HFFc6 (cell line): ENCODE measurements at places on chromosomes 5 and 9. TPM values are rescaled to one million over a fixed set of nuclear protein-coding genes. Genes with fewer than 3 reads are reported as not detected.

The TAS2R1 gene
- total RNA-seq: not detected in 2 replicates

The FAF2 gene
- total RNA-seq: 43.4 to 48.4 TPM (median 43.5 TPM) in 3 replicates

The CERCAM gene
- 134 to 176 TPM (median 168 TPM) in 3 replicates for total RNA-seq

The GPRIN1 gene
- 2.3 and 2.8 TPM in 2 replicates for total RNA-seq

The PCDHA2 gene
- total RNA-seq: 0.11 TPM in 1 of 3 replicates, not detected in the others

The UBAP2 gene
- 27.7 to 35.7 TPM (median 34.9 TPM) in 3 replicates for total RNA-seq

The VPS13A gene
- 13.2 to 17.7 TPM (median 15.1 TPM) in 3 replicates for total RNA-seq

The SAPCD2 gene
- 6.9 and 11.1 TPM in 2 replicates for total RNA-seq

The ORM2 gene
- total RNA-seq: not detected in 3 replicates

The TSLP gene
- not detected in 3 replicates for total RNA-seq

The MLANA gene
- total RNA-seq: not detected in 3 replicates

The NTRK2 gene
- 0.29 to 0.74 TPM (median 0.51 TPM) in 3 replicates for total RNA-seq

The FYB1 gene
- 0.40 and 1.7 TPM in 2 replicates for total RNA-seq

The CARTPT gene
- not detected in 3 replicates for total RNA-seq

The KIF4B gene
- total RNA-seq: 0.06 to 0.22 TPM (median 0.14 TPM) in 3 replicates

The BTNL3 gene
- not detected in 3 replicates for total RNA-seq

The RPS14 gene
- total RNA-seq: 1,977 to 2,034 TPM (median 2,026 TPM) in 3 replicates

The SHC3 gene
- 0.32 to 1.2 TPM (median 1.0 TPM) in 3 replicates for total RNA-seq

The PCDHGA5 gene
- total RNA-seq: 0.99 to 1.3 TPM (median 1.0 TPM) in 3 replicates

The SLC25A2 gene
- total RNA-seq: 0.21 to 0.24 TPM in 2 of 3 replicates, not detected in the other

The STPG3 gene
- not detected in 3 replicates for total RNA-seq

The PRDM9 gene
- total RNA-seq: not detected in 3 replicates

The PAM gene
- total RNA-seq: 188 to 272 TPM (median 246 TPM) in 3 replicates

DNA sequence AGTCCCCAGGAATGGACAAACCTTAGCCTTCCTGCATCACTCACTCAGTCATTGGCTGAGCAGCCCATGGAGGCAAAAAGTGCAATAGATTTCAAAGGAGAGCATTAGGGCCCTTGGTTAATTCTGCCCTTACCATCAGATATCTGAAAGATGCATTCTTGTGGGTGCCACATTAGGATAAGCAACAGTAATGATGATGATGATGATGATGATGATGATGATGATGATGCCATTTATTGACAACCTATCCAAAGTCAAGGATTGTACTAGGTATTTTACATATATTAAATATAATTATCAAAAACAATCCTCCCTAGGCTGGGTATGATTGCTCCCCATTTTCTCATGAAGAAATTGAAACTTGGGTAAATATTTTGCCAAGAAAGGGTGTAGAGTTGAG lies 9.6 kb upstream of the MED10 start:
- no peak for DNase-seq

GRCh38 chr5:103298117-103298516 lies 39.6 kb downstream of the MACIR start:
- no peak for DNase-seq

DNA sequence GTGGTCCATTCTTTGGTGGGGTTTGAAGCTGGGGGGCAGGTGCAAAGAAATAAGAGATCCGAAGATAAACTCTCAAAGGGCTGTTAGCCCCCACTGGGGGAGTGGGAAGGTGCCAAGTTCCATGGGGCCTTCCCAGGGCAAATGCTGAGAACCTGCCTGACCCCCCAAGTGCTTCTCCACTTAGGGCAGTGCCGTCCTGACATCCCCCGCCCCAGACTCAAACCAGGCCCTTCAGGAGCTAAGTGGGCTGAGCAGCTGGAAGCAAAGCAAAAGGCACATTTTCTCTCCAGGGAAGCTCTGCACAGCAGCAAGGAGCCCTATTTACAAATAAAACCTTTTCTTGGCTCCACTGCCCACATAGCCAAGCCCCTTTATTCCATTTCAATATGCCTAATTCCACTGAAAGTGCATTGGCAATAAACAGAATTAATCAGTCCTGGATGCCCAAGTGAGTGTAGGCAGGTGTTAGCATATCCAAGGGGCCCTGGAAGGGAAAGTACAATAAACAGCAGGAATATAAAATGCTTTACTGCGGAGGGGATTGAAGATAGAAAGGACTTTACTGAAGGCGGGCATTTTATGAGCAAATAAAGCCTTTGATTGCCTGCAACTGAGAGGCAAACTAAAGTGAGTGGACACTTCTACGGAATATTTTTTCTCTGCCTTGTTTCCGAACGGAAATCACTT lies 44.6 kb downstream of the WHRN start:
- DNase-seq: no peak

DNA sequence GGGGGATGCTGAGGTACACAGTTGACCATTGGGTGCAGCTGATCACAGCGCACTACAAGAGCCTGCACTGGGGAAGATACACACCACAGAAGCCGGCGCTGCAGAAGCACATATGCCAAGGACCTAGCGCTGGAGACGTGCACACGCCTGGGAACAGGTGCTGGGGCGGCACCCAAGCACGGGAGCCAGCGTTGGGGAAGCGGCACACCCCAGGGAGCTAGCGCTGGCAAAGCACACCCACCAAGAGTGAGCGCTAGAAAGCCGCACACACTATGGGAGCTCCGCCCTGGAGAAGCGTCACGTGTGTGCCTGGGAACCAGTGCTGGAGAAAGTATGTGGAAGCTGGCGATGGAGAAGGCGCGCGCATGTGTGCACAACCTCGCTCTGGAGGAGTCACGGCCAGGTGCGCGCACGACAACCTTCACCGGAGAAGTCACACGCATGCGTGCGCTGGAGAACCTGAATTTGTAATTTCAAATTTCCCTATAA lies 4.5 kb downstream of the FANCC start:
- no peak for DNase-seq

DNA sequence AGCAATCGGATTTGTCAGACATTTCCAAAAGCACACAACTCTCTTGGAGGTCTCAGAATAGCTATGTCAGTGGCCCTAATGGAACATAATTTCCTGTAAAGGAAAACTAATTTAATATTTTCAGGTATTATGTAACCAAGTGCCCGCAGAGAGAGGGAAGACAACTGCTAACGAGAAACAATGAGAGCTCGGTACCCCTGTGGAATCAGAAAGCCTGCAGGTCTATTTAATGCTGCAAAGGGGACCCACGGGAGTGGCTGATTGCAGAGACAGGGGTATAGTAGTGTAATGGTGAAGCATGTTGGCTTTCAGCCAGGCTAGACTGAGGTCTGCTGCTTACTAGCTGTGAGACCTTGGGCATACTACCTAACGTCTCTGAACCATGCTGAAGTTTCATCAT lies 508.1 kb upstream of the BRINP1 start:
- DNase-seq: no peak

GRCh38 chr5:110195288-110195687 lies 505.6 kb downstream of the MAN2A1 start:
- no peak for DNase-seq

DNA sequence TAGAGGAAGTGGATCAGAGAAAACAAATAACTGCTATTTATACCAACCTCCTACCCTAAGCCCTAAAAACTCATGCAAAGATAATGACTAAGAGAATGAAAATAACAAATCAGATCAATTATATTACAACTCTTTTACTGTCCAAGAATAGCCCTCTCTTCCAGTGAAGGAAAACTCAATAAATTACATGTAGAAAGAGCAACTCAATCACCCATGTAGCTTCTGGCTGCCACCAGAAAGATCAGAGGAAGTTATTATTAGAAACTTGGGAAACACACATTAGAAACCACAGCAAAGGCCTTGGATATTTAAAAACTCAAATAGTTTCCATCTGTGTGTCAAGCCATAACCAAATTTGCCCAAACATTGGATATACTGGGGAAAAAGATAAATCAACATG lies 134.0 kb upstream of the TARS1 start:
- no peak for DNase-seq

- no peak for DNase-seq
Observed at GRCh38 chr9:132136151-132136780, 25.6 kb upstream of the NTNG2 start.

- DNase-seq: peak; percentile 11
Observed at GRCh38 chr5:168976311-168976970, 324.5 kb downstream of the SLIT3 start.

- no peak for DNase-seq
Observed at GRCh38 chr5:36096486-36096885, 29.8 kb upstream of the UGT3A2 start.

- DNase-seq: no peak
Observed at GRCh38 chr5:140106805-140107311, 7.1 kb upstream of the PURA start.

GRCh38 chr9:113955076-113955752 lies 79.1 kb downstream of the ZNF618 start:
- DNase-seq: peak; percentile 46

- peak; percentile 57 for DNase-seq
Observed at GRCh38 chr5:96844481-96844990, 31.8 kb upstream of the ERAP2 start.

DNA sequence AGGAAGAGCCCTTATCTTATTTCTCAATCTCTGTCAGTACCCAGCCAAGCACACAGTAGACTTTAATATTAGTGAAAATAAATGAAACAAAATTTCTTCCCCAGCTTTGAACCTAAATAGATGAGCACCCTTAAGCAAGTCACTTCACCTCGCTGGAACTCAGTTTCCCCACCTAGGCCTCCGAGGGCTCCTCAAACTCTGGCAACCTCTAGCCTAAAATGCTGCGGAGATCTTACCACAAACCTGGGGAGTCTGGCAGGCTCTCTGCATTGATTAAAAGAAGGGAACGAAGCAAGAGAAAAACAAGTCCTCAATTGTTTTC lies 326 bp downstream of the RIGI start:
- no peak for DNase-seq

DNA sequence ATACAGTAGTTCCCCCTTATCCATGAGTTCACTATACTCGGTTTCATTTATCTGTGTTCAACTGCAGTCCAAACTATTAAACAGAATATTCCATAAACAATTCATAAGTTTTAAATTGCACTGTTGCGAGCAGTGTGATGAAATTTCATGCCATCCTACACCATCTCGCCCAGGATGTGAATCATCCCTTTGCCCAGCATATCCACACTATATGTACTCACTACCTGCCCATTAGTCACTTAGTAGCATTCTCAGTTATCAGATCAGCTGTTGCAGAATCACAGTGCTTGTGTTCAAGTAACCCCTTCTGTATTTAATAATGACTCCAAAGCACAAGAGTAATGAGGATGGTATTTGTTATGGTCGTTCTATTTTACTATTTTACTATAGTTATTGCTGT lies 51.5 kb downstream of the SHOC1 start:
- peak; percentile 79 for DNase-seq

GRCh38 chr9:134698587-134699342 lies 57.2 kb downstream of the COL5A1 start:
- DNase-seq: peak; percentile 32

GRCh38 chr9:74534841-74535240 lies 37.7 kb downstream of the RORB start:
- no peak for DNase-seq

- DNase-seq: no peak
Observed at GRCh38 chr5:170443624-170444023, 54.5 kb upstream of the KCNMB1 start.

DNA sequence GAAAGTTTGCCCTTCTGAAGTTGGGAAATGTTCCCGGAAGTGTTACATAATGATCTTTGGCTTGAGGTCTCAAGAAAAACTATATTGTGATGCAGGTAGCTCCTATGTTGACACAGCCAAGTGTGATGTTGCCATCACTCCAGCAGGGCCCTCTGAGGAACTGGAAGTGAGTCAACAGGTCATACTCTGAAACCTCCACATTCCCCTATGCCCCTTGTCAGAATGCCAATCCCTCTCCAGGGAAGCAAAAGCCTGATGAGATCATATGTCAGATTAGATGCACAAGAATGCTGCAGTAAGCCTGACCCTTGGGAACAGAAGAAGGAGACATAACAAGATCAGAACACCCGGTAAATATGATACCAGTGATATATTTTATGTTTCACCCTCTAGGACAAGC lies 66.8 kb upstream of the ITGA2 start:
- peak; percentile 91 for DNase-seq

DNA sequence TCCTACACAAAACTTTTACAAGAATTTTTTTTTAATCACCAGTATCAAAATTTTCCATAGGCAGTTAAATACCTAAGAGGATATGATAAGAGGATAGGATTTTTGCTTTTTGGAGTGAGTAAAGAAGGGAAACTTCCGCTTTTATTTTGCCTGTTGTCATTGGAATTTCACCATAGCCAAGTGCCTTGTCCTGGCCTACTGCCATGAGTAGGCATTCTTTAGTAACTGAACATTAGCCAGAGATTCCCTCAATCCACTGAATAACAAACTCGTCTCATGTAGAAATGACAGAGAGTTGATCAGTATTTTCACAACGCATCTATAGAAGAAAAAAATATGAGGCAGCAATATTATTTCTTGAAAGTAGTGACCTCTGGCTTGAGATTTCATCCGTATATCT lies 289.6 kb upstream of the ADAMTSL1 start:
- no peak for DNase-seq

DNA sequence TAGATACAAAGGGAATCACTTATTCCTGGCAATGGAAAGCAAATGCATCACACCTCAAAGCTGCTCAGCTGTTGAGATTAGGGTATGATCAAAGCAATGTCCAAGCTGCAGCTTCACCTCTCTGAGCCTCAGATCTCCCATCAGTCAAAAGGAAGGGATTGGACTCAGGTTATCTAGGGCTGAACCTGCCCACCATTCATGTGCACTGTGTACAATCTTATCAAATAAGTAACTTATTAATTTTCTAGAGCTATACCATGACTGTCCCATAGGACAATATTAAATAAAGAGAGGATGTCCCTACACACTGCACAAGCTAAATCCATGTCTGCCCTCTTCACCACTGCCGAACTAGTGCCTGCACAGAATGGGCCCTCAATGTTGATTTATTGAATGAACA lies 127.0 kb downstream of the HSD17B3 start:
- no peak for DNase-seq

- DNase-seq: no peak
Observed at GRCh38 chr9:1709347-1709746, 305.8 kb upstream of the SMARCA2 start.

DNA sequence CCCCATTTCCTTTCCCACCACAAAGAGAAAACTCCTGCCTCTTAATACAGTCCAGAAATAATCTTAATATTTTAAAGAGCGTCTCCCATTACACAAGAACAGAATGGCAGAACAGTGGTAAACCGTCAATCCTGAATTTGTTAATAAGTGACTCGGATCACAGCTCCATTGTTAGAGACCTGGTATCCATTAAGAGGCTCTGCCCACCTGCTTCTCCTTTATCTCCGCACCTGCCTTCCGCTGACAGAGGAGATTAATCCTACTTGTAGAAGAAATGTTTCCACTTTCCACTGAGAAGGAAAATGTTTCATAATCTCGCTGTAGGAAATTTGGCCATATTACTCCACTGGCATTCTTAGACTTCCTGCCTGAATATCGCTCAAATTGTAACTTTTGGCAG lies 1493.2 kb downstream of the MAT2B start:
- DNase-seq: no peak
